SK-N-DZ (cell line): ENCODE measurements at places on chromosomes 3 and 15.
A peak's percentile ranks its signal among the peaks of the same experiment; 100 is the strongest.

- DNase-seq, result no peak
Observed at GRCh38 chr3:177300842-177301241, 103.6 kb upstream of the TBL1XR1 start.

DNA sequence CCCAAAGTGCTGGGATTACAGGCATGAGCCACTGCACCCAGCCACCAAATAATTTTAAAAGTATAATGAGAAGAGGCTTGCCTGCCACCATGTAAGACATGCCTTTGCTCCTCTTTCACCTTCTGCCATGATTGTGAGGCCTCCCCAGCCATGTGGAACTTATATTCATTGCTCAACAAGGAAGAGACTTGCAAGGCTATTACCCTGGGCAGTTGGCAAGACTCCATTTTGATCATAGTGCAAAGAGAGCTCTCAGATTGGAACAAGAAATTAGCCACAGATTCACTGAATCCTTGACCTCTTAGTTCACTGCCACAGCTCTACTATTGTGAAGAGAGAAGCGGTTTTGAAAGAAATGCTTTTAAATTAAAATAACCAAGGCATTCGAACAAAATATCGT is 6.1 kb downstream of the SCAP start:
- no peak for DNase-seq

- peak; percentile 27 for DNase-seq
Observed at GRCh38 chr15:58932710-58933280, 684 bp downstream of the SLTM start.

- DNase-seq, result no peak
Observed at GRCh38 chr3:157423337-157423736, 13.3 kb upstream of the PTX3 start.

GRCh38 chr3:98763819-98764418 is 779 bp downstream of the ST3GAL6 start:
- DNase-seq, result no peak

GRCh38 chr3:70312336-70312735 is at the start of gene MDFIC2:
Gene MDFIC2, minus strand, starts transcription at chr3:70312638. Its CDS starts 665 bp downstream, at chr3:70311973.
- no peak for DNase-seq

DNA sequence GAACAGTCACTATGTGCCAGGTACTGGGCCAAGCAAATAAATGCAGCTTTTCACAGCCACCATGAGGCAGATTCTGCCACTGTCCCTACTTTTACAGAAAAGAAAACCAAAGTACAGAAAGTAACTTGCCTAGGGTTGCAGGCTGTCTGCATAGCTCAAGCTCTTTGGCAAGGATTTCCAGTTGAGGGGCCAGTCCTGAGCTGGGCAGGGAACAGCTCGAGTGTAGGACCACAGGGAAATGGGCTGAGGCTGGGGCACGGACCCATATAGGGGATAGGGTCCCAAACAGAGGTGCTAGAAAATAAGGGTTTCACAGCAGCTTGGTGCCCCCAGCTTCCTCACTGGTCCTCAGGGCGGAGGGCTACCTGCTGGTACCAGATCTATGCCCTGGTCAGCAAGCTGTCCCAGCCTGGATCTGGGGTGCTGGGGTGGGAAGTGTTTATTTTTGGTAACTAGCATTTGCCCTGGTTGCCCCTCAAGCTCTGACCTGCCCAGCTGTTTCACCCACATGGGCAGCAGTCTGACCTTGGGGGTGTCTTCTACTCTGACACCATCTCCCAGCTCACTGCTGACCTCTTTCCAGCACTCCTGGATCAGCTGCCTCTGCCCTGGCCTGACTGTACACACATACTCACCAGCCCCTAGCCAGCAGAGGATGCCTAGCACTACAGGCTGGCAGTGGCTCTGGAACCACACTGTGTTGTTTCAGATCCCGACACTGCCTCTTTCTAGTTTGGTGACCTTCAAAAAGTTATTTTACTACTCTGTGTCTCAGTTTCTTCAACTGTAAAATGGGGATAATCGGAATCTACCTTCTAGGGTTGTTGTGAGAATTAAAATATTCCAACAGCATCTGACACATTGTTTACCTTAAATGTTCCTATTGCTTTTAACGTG is 16.2 kb downstream of the MRAS start:
- DNase-seq, result no peak

GRCh38 chr3:57939775-57940174 is 68.4 kb upstream of the FLNB start:
- DNase-seq, result no peak

GRCh38 chr3:102017784-102018183 is 168.5 kb downstream of the NFKBIZ start:
- no peak for DNase-seq

- DNase-seq, result no peak
Observed at GRCh38 chr3:159929171-159930141, 59.2 kb upstream of the IL12A start.

DNA sequence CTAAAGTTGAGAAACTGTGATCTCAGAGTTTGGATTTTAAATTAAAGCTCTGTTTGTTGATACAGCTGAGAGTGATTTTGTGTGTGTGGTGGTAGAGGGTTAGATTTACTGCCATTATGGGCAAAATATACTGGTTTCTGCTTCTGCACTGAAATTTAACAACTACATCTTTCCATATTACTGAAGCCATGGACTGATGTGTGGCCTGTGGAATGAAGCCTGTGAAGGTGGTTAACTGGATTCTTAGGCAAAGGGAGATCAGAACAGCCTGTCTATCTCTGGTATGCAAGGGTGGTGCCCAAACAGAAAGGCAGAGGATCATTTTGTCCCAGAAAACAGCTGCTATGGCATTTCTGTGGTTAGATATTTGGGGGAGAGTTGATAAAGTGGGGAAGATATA is 297.3 kb upstream of the THBS1 start:
- no peak for DNase-seq

GRCh38 chr3:72814308-72814707 is 33.9 kb downstream of the SHQ1 start:
- no peak for DNase-seq

- no peak for DNase-seq
Observed at GRCh38 chr3:111197485-111197884, 125.9 kb downstream of the NECTIN3 start.

GRCh38 chr15:65914386-65914785 is 45.1 kb downstream of the RAB11A start:
- no peak for DNase-seq

GRCh38 chr15:69758810-69759790 is 306.5 kb downstream of the RPLP1 start:
- no peak for DNase-seq

- no peak for DNase-seq
Observed at GRCh38 chr3:129723558-129724324, 117.3 kb upstream of the PLXND1 start.

DNA sequence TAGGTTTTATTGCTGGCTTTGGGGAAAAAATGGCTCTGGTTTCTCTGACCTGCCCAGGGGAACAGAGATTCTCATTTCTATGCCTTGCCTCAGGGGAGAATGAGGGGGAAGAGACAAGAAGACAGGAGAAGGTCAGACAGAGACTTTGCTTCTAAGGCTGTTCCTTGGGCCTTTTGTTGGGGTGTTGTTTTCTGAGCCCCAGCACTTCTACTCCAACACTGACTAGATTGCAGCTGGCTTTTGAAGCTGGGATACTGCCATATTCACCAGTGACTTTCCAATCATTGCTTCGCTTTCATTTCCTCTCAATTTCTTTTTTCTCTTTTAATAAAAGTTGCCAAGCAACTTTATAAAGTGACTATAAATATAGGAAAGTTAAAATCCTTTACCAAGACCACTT is 143.2 kb upstream of the ARHGEF26 start:
- DNase-seq, result no peak

- DNase-seq, result no peak
Observed at GRCh38 chr3:156187146-156187769, 66.9 kb downstream of the KCNAB1 start.

GRCh38 chr15:94002041-94002440 is 229.3 kb upstream of the MCTP2 start:
- DNase-seq, result no peak

GRCh38 chr3:4584456-4585249 is 91.5 kb downstream of the ITPR1 start:
- DNase-seq, result no peak

DNA sequence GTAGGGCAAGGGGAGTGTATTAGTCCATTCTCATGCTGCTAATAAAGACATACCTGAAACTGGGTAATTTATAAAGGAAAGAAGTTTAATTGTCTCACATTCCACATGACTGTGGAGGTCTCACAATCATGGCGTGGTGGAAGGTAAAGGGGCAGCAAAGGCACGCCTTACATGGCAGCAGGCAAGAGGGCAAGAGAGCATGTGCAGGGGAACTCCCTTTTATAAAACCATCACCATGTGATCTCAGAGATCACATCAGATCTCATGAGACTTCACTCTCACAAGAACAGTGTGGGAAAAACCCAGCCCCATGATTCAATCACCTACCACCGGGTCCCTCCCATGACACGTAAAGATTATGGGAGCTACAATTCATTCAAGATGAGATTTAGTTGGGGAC is 41.4 kb downstream of the SUMF1 start:
- DNase-seq, result no peak
